ENCODE measurements at places on chromosomes 5 and 9.

GRCh38 chr5:145689235-145689634, 145.9 kb downstream of the PRELID2 start:
- DNase-seq, result no peak

DNA sequence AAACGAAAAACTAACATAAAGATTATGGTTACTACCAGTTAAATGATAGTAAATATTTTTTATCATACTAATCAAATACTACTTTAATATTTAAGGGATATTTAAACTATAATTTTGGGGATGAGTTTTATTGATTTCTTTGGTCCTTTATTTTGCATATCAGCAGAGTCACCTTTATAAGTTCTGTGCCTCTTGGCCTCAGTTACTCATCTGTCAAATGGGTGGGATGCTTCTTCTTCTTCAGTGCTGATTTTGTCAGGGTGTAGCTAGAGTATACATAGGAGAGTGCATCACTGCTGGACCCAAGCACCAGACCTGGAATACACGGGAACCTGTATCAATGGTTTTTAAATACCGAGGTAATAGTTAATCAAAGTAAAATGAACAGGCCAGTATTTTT, 5.6 kb downstream of the ENTREP1 start:
- no peak for DNase-seq

GRCh38 chr9:128104171-128104618, 23.3 kb downstream of the PTGES2 start:
- DNase-seq, result no peak

DNA sequence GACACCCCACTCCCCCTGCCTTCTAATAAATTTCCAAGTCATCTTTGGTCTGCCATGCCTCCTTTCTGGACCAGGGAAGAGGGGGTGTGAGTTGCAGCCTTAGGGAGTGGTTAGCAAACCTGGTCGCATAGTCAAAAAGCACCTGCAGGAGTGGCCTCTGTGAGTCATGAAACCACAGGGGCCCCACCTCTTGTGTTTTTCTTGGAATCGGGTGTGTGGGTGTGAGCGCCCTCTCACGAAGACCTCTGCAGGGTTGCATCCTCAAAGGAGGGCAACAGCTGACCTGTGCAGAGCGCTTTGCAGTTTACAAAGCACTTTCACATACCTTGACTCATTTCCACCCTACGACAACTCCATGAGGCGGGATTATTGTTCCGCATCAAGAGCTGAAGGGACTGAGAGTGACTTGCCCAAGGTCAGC, 36.8 kb upstream of the TEX48 start:
- no peak for DNase-seq

GRCh38 chr5:1523480-1523792, 324 bp downstream of the LPCAT1 start:
- peak; percentile 14 for DNase-seq

DNA sequence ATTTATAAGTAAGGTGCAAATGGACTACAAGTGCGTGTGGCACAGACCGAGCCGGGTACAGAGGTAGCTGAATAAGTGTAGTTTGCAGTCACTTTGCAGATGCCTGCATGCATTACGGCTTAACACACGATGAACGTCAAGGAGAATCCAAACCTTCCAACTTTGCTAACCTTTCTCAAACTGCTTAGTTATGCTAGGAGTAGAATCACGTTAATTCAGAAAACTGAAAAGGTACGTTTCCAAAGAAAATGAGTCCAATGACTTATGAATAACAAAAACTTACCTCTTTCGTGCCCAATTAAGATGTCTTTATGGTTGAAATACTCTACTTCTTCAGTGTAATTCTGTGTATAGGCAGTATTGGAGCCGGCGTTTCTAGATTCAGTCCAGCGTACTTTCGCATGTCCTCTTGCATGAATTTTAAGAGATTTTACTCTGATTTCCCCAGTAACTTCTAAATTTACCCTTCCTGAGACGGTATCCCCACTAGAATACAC, 539 bp downstream of the ARRDC3 start:
- DNase-seq, result peak; percentile 27

- DNase-seq, result no peak
Observed at GRCh38 chr5:73299665-73300336, 126.8 kb downstream of the TMEM174 start.

GRCh38 chr5:125375143-125375542, 628.7 kb upstream of the ZNF608 start:
- DNase-seq, result no peak

DNA sequence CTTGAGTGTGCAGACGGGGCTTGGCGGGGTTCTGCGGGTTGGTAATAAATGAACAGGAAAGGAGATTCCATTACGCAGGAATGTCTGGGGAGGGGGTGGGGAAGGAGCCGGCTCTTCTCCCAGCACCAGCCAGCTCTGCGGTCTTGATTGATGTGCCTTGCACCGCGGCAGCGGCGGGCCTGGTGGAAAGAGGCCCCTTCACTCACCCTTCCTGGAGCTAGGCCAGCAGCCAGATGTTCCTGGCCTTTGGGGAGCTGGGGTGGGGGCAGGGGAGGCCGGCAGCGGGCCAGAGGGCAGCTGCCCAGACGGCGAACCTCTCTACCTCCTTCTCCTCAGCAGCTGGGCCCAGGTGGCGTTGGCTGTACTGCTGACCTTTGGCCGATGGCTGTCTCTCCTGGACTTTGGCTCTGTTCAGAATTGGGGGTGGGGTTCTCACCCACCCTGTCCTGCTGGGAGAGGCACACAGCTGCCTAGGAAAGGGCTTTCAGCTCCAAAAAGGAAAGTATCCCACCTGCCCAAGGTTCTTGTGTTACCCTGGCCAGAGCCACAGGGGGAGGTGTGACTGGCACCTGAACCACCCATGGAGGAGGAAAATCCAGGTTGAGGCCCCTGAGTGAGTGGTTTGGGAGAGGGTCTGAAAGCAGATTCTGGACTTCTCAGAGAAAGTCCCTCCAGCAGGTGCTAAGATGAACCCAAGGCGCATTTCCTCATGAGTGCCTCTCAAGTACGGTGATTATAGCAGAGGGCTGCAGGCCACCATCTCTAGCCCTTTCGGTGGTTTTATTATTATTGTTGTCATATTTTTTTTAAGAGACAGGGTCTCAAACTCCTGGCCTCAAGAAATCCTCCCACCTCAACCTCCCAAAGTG, 58.0 kb upstream of the SYNPO start:
- no peak for DNase-seq

GRCh38 chr9:86516564-86516963, 162.4 kb upstream of the TUT7 start:
- DNase-seq, result no peak

DNA sequence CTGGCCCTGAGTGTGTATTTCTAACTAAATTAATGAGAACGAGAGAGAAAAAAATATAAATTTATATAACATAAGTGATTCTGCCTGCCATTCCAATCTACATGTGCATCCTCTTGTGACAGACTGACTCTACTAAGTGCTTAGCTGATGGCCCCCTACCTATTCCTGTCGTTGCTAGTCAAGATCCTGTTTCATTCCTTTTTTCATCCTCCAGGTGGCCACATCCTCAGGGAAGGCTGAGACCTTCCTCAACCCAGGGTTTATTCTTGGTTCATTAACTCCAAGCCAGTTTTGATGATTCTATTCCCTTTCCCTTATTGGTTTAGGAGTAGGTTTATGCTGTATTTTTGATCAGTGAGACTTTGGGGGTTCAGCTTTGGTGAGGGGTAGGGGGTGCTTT, 201.3 kb downstream of the C9orf152 start:
- no peak for DNase-seq

GRCh38 chr5:75948438-75948837, 134.7 kb upstream of the SV2C start:
- no peak for DNase-seq

GRCh38 chr5:145163876-145164275, 671.3 kb downstream of the PRELID2 start:
- no peak for DNase-seq

DNA sequence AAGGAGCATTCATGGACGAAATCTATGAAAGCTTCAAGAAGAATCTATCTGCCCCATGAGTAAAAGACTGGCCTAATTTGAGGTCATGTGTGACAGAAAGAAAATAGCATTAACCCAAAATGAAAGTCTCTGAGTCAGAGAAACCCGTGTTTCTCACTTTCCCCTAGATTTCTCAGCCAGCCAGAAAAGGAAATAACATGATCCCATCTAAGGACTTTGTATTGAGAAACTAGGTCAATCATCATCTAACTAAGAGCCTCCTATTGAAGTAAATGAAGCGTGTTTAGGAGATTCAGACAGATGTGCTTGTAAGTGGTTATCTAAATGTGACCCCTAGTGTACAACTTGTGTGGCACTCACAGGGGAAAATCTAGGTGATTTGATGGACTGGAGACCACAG, 77.3 kb upstream of the ZNF366 start:
- no peak for DNase-seq

- DNase-seq, result no peak
Observed at GRCh38 chr9:105881021-105881420, 186.7 kb downstream of the TMEM38B start.
